ENCODE measurements at places on chromosomes 4 and X.

GRCh38 chr4:148057516-148057915, 325.6 kb downstream of the ARHGAP10 start:
- no peak for DNase-seq

GRCh38 chr4:7137326-7138200, 54.8 kb upstream of the SORCS2 start:
- no peak for DNase-seq

- no peak for DNase-seq
These were observed 3.1 kb upstream of the TSPAN5 start for GRCh38 chr4:98661371-98662054.

GRCh38 chrX:105458846-105459245, 238.4 kb upstream of the TEX13A start:
- no peak for DNase-seq

GRCh38 chr4:33954759-33955158, 2289.6 kb downstream of the ARAP2 start:
- no peak for DNase-seq

DNA sequence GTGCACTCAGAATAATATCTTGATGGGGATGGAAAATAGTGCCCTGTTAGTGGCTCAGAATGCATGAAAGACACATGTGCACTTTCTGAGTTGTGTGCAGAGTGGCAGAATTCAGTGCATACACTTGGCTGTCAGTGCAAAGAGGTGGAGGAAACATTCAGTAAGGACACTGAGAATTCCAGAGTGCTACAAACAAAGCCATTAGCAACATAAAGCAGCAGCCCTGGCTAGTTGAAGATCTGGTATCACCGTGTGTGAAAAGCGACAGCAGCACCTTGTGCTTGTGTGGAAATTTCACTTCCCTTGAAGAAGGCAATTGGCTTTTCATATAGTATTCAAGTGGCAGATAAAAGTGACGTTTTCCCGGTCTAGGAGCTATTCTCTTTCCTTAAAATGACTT, 810.4 kb downstream of the TRIML1 start:
- DNase-seq, result no peak

GRCh38 chrX:110561034-110561433, 202.4 kb downstream of the RTL9 start:
- peak; percentile 78 for DNase-seq

DNA sequence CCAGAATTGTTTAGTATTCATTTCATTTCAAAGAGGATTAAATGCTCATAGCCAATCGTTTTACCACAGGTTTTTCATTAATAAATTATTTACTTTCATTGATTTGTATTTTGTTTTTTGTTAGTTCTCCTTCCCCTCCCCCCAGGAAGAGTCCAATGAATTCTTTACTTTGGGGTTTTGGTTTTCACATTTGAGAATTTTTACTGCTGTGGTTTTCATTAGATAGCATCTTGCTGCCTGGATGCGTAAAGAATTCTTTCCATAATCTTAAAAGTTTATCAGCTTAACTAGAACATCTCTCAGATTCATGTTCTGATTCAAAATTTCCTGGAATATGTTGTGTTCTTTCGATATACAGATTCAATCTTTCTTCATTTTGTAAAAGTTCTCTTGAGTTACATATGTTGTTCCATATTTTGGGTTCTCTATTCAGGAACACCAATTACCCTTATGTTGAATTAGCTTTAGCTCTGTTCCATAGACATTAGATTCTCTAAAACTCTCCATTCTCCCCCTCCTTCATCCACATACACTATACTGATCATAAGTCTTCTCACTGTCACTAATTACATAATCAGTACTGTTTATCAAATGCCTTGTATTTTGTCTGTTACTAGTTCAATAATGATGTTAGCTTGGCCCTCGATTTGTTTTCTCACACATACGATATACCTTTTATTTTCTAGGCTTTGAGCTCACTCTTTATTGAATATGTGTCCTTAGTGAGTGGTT, 184.4 kb downstream of the CAMK2D start:
- peak; percentile 30 for DNase-seq

DNA sequence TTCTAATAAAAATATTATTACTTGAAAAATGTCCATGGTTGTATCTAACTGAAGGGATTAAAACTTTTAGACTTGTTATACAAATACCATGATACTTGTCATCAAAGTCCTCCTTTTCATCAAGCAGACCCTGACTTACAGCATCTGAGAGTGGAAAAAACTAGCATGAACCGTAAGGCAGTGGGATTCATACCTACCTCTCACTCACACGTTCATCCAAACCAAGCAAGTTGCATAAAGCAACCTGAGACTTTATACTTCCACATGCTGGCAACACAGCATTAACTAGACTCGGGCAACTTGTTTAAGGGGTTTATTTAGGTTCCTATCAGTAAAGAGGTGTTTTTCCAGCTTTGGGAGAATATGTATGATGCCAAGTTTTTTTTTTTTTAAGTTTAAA, 22.6 kb upstream of the TLR7 start:
- no peak for DNase-seq

DNA sequence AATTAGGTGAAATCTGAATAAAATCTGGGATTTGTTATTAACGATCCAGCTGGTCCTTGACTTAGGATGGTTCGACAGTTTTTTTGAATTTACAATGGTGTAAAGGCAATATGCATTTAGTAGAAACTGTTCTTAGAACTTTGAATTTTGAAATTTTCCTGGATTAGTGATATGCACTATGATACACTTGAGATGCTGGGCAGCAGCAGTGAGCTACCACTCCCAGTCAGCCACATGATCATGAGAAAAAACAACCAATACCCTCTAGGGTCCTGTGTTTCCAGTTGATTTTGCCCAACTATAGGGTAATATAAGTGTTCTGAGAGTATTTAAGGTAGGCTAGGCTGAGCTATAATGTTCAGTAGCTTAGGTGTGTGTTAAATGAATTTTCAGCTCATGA, 303.7 kb downstream of the GPAT3 start:
- DNase-seq, result no peak

DNA sequence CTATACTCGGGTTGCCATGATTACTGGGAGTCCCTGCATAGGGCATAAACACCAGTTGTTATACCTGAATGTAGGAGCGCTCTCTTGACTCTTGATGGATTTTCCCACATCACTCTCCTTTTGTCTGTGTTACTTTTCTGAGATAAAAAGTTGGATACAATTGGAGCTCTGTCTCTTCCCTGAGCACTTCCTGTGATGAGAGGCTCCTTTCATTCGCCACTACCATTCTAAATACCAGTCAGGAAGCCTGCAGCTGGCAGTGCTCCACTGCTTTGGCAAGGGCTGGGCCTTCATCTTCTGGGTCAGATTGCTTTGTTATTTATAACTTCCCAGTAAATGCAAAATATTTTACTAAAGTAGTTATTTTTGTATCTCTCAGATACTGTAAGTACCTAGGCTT, 13.9 kb downstream of the TCEANC start:
- no peak for DNase-seq

DNA sequence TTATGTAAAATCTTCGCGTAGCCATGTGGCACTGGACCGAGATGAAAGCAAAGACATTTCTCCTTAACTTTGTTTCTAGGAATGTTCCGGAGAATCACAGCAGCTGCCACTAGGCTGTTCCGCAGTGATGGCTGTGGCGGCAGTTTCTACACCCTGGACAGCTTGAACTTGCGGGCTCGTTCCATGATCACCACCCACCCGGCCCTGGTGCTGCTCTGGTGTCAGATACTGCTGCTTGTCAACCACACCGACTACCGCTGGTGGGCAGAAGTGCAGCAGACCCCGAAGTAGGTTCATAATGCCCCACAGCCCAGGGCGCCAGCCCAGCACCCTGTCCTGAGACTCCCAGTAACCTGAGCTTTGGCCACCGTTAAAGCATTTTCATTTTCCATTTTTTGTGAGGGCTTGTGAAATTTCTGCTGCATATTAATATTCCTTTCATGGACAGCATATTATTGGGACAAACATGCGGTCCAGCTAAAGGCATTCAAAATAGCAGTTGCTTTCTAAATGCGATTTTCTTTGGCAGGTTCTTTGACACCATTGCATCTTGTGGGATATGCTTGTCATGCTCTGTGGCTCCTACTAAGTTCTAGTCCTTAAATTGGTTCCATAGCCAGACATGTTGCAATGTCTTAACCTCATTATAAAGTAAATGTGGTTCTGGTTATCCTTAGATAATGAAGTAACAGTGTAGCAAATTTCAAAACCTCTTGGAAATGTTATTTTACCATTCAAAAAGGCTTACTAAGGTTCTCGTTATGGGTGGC, 49.1 kb upstream of the MSANTD1 start:
- DNase-seq, result no peak

DNA sequence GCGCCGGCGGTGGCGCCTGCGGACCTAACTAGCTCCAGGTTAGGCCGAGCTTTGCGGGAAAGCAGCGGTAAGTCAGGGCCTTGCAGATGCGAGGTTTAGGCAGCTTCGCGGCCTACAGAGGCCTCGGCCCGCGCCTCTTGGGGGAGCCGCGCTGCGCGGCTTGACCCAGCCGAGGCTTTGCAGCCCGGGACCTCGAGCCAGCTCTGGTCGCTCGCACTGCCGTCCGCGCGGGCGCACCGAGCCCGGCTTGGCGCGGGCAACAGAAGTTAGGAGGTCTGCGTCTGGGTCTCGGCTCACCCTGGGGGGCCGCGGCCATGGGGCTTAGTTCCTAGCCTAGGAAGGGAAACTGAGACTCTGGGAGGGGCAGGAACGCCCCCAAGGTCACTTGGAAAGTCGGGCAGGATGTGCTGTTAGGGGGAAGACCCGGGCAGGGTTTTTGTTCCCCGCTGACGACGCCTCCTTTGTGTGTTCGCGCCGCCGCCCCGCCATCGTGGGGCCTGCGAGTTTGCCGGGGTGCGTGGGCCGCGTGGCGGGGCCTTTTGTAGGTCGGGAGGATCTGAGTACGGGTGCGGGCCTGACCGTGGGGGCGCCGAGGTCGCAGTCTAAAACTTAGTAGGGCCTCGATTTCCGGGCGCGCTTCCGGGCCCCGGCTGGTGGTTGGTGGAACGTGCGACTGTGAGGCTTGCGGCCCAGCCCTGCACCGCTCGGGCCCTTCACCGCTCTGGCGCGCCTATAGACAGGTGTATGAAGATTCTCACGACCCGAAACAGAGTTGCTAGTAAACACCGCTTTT, 482 bp downstream of the RNF4 start:
- peak; percentile 45 for DNase-seq

- peak; percentile 8 for DNase-seq
These were observed 175.8 kb upstream of the TECRL start for GRCh38 chr4:64584981-64585557.

DNA sequence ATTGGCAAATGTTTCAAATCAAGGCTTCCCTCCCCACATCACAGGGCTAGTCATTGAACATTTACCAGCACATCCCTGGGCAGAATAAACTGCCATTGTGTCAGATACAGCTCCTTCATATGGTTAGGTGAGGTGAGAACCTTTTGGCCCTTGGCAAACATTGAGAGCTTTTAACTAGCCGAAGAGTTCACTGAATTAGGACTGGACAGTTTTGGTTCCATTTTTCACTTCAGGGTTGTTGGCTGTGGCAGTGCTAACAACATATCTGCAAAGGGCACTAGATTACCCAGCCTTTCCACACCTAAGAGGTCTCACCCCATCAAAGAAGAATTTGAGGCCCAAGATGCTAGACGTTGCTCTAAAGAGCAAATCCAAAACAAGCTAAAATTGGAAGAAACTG, 180.7 kb downstream of the GUCY2F start:
- no peak for DNase-seq

DNA sequence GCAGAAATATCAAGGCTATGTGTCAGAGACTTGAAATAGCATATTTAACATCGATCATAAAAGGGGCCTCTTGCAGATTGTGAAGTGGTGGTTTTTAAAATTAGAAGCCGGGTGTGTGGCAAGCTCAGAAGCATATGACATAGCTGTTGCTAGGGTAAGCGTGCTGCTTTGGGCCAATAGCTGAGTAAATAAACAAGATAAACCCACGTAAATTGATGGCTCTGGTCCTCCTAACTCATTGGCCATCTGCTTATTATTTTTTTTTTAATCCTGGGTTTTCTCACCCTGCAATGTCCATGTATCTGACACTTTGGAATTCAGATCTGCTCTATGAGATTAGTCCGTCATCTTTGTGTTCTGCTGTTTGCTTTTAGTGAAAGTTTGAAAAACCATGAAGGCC, 32.6 kb upstream of the STOX2 start:
- no peak for DNase-seq

DNA sequence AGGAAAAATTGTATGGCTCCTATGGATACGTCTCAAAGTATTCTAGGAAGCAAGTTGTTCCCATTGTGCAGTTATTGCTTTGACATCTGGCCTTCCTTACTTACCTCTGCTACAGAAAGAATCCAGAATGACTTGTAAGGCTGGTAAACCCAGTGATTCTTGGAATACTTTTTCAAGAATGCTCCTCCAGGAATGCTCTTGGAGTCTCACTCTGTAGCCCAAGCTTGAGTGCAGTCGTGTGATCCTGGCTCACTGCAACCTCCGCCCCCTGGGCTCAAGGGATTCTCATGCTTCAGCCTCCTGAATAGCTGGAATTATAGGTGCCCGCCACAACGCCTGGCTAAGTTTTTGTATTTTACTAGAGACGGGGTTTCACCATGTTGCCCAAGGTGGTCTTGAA, 38.1 kb downstream of the GAB1 start:
- DNase-seq, result no peak

DNA sequence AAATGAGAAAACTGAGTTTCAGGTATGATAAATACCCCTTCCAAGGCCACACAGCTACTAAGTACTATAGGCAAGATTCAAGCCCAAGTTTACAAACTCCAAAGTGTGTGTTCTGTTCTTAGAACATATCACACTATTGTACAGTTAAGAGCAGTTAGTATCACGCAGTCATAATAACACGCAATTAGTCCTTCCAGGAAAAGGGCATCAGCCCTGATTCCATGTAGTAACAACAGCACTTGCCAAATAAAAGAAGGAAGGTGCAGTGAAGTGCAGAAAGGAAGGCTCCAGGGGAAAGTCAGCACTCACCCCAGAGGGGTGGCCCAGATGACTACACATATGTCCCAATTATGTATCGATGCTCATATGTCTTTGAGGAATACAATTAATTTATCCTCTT, 4.4 kb downstream of the TASL start:
- DNase-seq, result no peak

GRCh38 chr4:47493238-47494123, 8.4 kb downstream of the ATP10D start:
- no peak for DNase-seq

- peak; percentile 6 for DNase-seq
These were observed 26.9 kb downstream of the AFF1 start for GRCh38 chr4:86961605-86962295.

- no peak for DNase-seq
These were observed 20.4 kb downstream of the FAM184B start for GRCh38 chr4:17761062-17761461.

DNA sequence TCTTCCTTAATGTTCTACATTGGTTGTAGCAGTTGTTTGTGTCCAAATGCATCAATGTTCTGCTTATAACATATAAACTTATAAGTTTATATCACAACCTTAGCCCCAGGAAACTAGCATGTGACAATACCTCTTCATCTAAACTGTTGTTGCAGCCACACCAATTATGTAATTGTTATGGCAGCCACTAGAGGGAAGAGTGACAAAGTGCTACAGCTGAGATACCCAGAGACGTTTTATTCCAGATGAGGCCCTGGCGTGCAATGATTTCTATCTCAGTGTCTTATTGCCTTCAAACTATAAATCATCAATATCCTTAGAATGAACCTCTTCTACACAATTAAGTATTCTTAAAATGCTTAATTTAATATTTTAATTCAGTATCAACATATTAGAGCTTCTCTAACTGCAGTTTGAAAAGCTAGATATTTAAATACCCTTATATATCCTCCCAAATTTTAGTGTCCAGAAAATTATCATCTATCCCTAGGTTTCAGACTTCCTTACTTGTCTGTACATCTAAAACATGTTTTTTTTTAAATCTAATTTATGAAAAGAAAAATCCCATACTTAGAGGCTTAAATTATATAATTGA, 171.6 kb downstream of the PCDH10 start:
- DNase-seq, result peak; percentile 28
